PC-9 (cell line): ENCODE measurements at places on chromosomes 6 and 20. TPM values are rescaled to one million over a fixed set of nuclear protein-coding genes. Genes with fewer than 3 reads are reported as not detected.

DNA sequence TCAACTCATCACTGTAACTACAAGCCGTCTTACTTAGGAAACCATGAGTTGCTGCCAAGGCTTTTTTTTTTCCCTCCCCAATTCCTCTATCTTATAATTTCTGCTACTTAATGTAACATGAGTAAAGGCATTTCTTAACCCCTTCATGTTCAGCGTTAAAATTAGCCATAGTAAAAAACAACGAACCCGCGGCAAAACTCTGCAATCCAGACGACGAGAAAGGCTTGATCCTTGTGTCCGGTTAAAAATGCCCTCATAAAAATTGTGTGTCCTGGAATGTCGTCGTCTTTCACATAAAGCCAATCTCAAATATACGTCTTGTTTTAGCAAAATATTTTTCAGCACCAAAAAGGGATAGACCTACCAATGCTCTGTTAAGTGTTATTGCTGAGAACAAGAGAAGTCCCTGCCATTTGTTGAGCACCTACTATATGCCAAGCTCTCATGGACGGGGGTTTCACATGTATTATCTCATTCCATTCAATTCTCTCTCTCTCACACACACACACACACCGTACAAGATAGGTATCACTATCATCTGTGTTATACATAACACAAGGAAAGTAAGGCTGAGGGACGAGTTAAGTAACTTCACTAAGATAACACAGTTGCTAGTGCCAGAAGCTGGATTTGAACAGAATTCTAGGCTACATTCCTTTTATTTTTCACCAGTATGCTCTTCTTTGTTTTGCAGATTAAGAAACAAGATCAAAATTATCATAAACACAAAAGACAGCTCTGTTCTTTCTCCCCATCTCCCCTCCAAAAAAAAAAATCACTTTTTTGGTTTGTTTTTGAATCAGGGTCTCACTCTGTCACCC lies 683 bp upstream of the ARHGAP18 start:
- DNase-seq, result no peak
- peak overlapping the region; percentile 72 for H3K27ac ChIP-seq
- peaks cover 27% of the 10 kb centered on the region for H3K4me1 ChIP-seq

DNA sequence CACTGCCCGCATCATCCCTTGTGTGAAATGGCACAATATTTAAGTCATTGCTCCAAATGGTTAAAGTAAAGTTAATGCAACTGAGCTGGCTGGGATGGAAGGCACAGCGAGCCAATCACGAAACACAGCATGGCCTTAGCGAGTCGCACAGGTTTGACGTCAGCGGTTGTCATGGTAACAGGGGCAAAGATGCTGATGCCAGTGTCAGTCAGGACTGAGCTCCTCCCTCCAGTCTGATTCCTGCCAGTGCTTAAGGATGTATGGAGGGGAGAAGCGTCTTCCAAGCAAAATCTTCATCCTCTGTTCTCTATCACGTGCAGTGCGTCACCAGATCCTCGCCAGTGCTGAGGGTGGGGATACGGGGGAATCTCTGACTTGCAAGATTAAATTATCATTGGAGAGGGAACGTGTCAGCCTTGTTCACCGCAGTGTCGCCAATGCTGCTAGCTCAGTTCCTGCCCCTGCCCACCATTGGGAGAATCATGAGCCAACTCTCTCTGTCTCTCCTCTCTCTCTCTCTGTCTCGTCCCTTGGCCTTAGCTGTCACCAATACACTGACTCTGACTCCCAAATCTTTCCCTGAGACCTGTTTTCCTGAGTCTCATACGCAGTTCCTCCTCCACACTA lies 24.5 kb downstream of the TSPYL4 start:
- no peak overlapping the region for H3K27ac ChIP-seq
- no peak overlapping the region for H3K4me3 ChIP-seq
- H3K27me3 ChIP-seq, result no peaks in the 10 kb centered on the region
- no peaks in the 10 kb centered on the region for H3K36me3 ChIP-seq

The TRIM31 gene
- not detected in 2 replicates for total RNA-seq

DNA sequence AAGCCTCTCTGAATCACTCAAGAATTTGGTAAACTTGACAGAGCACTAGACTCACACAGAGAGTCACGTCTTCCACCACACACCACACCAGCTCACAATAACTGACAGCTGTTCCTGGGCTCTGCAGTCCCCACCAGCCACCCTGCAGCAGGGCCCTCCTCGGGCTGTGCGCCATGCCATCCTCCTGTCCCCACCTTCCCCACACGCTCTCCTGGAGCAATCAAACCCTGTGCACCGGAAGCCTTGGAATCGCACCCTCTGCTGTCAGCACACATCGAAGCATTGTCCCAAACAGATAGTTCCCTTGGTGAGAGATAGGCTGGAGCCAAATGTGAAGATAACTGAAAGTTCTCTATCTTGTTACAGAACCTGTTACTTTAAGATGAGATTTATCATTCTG lies 191.0 kb downstream of the TBXT start:
- H3K27ac ChIP-seq, result no peak overlapping the region
- no peaks in the 10 kb centered on the region for H3K4me1 ChIP-seq
- H3K4me3 ChIP-seq, result no peak overlapping the region
- no peaks in the 10 kb centered on the region for H3K36me3 ChIP-seq
- no peak for DNase-seq

The TCF15 gene
- not detected in 2 replicates for total RNA-seq

- H3K36me3 ChIP-seq, result no peaks in the 10 kb centered on the region
- H3K27ac ChIP-seq, result no peak overlapping the region
- DNase-seq, result no peak
- peaks cover 6% of the 10 kb centered on the region; the same call in 1 of the 2 replicates for H3K27me3 ChIP-seq
Observed at GRCh38 chr6:166635013-166635970, 8.2 kb upstream of the RPS6KA2 start.

- H3K27ac ChIP-seq, result no peak overlapping the region
- H3K4me3 ChIP-seq, result no peak overlapping the region
- no peaks in the 10 kb centered on the region for H3K36me3 ChIP-seq
- no peak for DNase-seq
- H3K4me1 ChIP-seq, result no peaks in the 10 kb centered on the region
- H3K27me3 ChIP-seq, result no peaks in the 10 kb centered on the region
Observed at GRCh38 chr6:82617648-82618047, 254.0 kb downstream of the TPBG start.

DNA sequence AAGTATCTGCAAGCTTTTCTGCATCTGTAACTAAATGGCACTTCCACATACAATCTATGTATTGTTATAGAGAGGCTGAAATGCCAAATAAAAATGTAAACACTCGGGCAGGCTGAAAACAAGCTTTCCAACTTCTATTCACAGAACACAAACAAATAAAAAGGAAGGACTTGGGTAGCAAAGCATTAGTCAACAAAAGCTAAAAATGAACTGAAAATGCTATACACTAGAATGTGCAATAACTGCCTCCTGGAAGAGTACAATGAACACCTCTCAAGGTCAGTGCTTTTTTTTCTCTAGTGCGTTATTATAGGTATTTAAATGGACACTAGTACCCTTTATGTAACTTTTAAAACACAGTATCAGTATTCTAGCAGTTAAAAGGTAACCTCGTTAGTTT lies 31.4 kb downstream of the STK38 start:
- peaks cover 5% of the 10 kb centered on the region; the same call in 1 of the 2 replicates for H3K4me1 ChIP-seq
- DNase-seq, result no peak
- H3K36me3 ChIP-seq, result peaks cover 29% of the 10 kb centered on the region
- H3K27me3 ChIP-seq, result no peaks in the 10 kb centered on the region

- H3K27me3 ChIP-seq, result peaks cover 41% of the 10 kb centered on the region
- no peak overlapping the region for H3K27ac ChIP-seq
- DNase-seq, result no peak
- H3K36me3 ChIP-seq, result no peaks in the 10 kb centered on the region
Observed at GRCh38 chr20:796921-797320, 28.6 kb upstream of the SLC52A3 start.

GRCh38 chr6:50520326-50521266 lies 192.7 kb upstream of the TFAP2D start:
- H3K27me3 ChIP-seq, result no peaks in the 10 kb centered on the region
- H3K27ac ChIP-seq, result no peak overlapping the region
- no peak overlapping the region for H3K4me3 ChIP-seq
- DNase-seq, result no peak

The SOX12 gene
- 49.5 and 57.1 TPM in 2 replicates for total RNA-seq

The KIF13A gene
- 48.6 and 52.2 TPM in 2 replicates for total RNA-seq

DNA sequence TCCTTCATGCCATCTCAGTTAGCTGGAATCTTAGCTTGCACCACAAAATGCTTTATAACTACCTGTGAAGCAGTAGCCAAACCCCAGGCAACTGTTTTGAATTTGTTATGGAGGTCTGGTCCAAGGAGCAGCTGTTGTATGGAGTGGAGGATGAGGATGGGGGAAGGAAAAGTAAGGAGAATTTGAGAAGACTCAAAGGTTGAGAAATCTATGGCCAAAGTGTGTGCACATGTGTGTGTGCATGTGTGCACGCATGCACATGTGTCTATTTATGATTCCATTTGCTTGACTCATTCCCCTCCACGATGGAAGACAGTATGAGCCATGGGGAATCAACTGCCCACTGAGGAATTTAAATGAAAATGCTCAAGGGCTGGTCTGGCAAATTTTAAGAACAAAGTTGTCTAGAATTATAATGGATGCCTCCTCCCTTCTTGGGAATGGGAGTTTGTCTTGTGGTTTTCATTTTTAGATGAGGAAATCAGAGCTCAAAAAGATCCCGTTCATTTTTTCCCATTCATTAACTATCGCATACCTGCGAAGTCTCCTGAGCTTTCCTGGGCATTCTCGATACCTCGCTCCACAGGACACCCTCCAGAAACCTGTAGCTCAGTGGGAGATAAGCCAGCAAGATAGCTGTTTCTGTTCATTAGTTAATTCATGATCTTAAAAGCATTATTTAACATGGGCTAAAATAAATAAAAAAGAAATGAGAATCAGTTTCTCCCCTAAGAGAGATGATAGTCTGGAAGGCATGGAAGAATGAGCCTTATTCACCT lies 152.3 kb upstream of the NEDD9 start:
- no peak overlapping the region for H3K27ac ChIP-seq
- no peaks in the 10 kb centered on the region for H3K27me3 ChIP-seq
- DNase-seq, result no peak
- H3K4me1 ChIP-seq, result peaks cover 15% of the 10 kb centered on the region

DNA sequence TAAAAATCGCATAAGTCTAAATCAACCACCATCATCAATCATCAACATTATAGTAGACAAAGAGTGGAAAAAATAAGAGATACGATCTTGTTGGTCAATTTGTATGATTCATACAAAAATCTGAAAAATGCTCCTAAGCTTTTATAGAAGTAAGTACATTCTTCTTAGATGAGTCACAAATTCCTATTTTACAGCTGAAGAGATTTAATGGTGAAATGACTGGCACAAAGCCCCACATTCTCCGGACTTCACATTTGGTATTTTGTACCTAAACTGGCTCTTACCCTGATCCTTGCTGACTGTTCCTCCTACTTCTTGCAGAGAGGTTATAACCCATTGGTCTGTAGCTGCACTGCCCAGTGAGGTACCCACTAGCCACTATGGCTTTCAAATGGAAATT lies 29.9 kb upstream of the PREP start:
- H3K4me1 ChIP-seq, result peaks cover 45% of the 10 kb centered on the region
- 0 out of 2 replicates have a peak, but pooled peaks cover 5% of the 10 kb centered on the region for H3K36me3 ChIP-seq
- H3K4me3 ChIP-seq, result no peak overlapping the region
- DNase-seq, result peak; percentile 31
- no peaks in the 10 kb centered on the region for H3K27me3 ChIP-seq

The OOEP gene
- 10.9 and 12.2 TPM in 2 replicates for total RNA-seq

The SNAP25 gene
- total RNA-seq, result not detected in 2 replicates

GRCh38 chr6:2543321-2543720 lies 207.4 kb downstream of the MYLK4 start:
- H3K36me3 ChIP-seq, result no peaks in the 10 kb centered on the region
- DNase-seq, result no peak
- no peak overlapping the region for H3K4me3 ChIP-seq
- peaks cover 33% of the 10 kb centered on the region for H3K4me1 ChIP-seq
- peak overlapping the region; percentile 71; the same call in 1 of the 2 replicates for H3K27ac ChIP-seq

DNA sequence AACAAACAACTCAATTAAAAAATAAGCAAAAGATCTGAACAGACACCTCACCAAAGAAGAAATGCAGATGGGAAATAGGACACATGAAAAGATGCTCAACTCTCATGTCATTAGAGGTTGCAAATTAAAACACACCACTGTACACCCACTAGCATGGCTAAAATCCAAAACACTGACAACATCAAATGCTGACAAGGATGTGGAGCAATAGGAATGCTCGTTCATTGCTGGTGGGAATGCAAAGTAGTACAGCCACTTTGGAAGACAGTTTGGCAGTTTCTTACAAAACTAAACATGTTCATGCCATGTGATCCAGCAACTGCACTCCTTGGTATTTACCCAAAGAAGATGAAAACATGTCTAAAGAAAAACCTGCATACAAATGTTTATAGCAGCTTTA lies 47.2 kb downstream of the CDK19 start:
- no peaks in the 10 kb centered on the region for H3K4me1 ChIP-seq
- no peak for DNase-seq
- no peak overlapping the region for H3K27ac ChIP-seq
- no peaks in the 10 kb centered on the region for H3K36me3 ChIP-seq

DNA sequence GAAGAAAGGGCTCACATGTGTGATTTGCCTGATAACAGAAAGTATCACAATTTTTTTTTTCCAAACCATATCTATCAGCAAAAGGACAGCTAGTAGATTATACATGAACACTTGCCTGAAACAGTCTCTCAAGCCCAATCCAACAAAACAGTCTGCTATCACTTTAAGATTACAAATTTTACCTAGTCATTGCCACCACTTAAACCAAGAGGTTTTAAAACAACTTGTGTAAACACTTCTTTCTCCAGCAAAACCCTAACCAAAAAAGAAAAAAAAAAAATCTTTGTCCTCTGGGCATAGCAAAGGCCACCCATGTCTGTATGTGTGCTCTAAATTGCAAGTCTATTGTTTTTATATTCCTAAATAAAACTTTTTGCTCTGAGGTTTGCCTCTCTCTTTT lies 1568.4 kb downstream of the GRIK2 start:
- no peak overlapping the region for H3K4me3 ChIP-seq
- H3K27me3 ChIP-seq, result no peaks in the 10 kb centered on the region
- H3K36me3 ChIP-seq, result no peaks in the 10 kb centered on the region
- H3K4me1 ChIP-seq, result no peaks in the 10 kb centered on the region
- H3K27ac ChIP-seq, result no peak overlapping the region

DNA sequence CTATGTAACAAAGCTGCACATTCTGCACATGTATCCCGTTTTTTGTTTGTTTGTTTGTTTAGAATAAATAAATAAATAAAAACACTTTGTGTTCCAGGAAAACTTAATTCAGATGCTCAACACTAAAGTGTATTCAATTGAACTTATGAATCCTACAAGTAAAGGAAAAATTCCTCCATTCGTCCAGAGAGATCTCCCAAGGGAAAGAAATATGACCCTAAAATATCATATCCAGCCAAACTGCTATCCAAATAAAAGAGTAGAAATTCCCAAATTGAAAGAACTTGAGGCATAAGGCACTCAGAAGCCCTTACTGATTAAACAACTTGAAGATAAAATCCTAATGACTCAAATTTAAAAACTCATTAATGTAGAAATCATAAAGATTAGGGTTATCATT lies 90.4 kb downstream of the MOXD1 start:
- no peak overlapping the region for H3K27ac ChIP-seq
- no peak for DNase-seq
- no peaks in the 10 kb centered on the region for H3K4me1 ChIP-seq
- H3K27me3 ChIP-seq, result no peaks in the 10 kb centered on the region
- no peak overlapping the region for H3K4me3 ChIP-seq

GRCh38 chr6:105500693-105501092 lies 97.8 kb upstream of the PREP start:
- H3K36me3 ChIP-seq, result no peaks in the 10 kb centered on the region
- DNase-seq, result no peak
- H3K27me3 ChIP-seq, result no peaks in the 10 kb centered on the region
- no peaks in the 10 kb centered on the region for H3K4me1 ChIP-seq
